ENCODE measurements at places on chromosomes 4 and X.

GRCh38 chr4:107147873-107148272, 111.8 kb upstream of the DKK2 start:
- DNase-seq = no peak

DNA sequence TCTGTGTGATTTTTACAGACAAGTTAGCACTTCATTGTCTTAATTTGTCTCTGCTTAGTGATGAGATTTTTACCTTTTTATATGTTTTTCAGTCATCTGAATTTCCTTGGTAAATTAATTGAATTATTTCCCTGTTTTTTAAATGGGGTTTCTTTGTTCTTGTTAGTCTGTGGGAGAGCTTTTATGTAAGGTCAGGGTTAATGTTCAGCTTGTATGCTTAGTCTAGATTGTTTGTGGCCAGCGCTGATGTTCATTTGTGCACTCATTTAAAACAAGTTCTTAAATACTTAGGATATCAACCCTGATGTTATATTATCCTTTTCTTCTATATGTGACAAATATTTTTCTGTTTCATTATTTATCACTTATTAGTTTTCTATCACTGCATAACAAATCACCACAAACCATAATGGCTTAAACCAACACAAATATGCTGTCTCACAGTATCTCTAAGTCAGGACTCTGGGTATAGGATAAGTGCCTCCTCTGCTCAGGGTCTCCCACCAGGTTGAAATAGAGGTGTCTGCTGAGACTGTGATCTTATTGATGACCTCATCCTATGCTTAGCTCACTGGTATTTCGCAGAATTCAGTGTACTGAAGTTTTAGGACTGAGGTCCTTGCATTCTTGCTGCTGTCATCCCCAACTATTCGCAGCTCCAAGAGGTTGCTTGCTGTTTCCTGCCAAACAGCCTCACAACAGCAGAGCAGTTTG, 53.2 kb downstream of the ATP10D start:
- DNase-seq = no peak

DNA sequence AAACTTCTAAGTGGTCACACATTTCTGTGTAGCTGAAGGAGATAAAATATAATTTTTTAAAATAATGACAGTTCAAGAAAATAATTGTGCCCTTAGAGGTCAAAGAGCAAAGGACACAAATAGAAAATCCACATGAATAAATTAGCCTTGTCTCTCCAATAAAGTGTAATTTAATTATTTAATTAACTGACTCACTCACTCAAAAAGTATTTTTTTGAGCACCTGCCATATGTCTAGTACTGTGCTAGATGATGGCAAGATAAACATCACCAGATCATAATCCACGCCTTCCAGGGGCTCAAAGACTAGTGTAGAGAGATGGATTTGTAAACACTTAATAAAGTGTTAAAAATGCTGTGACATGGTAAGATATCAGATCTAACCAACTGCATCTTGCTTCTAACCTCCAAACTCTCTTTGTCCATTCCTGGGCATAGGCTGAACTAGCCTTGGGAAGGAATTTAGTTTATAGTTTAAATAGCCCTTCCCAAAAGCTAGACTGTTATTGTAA, 112.5 kb downstream of the SCLT1 start:
- DNase-seq = no peak

DNA sequence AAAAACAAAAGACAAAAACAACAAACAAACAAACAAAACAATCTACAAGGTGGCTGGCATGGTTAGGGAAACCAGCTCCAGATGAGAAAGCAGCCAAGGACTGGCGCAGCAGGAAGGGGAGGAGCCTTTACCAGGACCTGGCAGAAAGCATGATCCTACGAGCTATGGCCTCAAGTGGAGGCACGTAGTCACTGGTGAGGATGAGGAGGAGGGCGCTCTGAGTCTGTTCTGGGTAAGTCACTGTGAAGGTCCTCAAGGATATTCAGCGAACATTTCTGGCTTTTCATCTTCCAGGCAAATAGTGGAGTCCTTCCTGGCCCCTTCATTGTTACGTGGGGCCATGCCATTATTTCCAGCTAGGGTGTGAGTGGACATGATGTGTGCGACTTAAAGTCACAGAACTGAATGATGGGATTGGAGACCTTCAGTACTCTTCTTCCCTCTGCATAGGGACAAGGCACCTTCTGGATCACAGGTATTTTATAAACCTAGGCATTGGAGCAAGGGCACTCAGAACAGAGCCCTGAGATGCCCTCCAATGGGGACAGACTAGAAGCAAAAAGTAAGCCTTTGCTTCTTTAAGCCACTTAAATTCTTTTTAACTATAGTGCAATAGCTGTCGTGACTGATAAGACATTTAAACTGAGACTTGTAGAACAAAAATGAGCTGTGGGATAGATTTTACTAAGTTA, 771.3 kb downstream of the RAB28 start:
- no peak for DNase-seq

DNA sequence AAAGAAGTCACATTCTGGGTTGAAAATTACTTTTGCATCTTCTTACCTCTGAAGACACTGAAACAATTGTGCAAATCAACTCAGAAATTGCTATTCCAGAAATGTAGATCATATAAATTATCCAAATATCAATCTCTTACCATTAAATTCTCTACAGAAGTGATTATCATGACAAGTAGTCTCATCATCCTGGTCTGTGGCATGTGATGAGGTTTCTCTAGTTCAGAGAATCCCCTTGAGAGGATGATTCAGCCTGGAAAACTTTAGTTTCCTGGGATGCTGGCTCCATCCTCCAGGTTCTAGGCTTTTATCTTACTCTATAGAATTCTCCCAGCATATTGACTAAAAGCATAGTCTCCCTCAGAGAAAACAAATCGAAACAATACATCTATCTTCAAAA, 76.2 kb upstream of the S100G start:
- no peak for DNase-seq

GRCh38 chr4:156954587-156954986, 17.0 kb downstream of the PDGFC start:
- no peak for DNase-seq

DNA sequence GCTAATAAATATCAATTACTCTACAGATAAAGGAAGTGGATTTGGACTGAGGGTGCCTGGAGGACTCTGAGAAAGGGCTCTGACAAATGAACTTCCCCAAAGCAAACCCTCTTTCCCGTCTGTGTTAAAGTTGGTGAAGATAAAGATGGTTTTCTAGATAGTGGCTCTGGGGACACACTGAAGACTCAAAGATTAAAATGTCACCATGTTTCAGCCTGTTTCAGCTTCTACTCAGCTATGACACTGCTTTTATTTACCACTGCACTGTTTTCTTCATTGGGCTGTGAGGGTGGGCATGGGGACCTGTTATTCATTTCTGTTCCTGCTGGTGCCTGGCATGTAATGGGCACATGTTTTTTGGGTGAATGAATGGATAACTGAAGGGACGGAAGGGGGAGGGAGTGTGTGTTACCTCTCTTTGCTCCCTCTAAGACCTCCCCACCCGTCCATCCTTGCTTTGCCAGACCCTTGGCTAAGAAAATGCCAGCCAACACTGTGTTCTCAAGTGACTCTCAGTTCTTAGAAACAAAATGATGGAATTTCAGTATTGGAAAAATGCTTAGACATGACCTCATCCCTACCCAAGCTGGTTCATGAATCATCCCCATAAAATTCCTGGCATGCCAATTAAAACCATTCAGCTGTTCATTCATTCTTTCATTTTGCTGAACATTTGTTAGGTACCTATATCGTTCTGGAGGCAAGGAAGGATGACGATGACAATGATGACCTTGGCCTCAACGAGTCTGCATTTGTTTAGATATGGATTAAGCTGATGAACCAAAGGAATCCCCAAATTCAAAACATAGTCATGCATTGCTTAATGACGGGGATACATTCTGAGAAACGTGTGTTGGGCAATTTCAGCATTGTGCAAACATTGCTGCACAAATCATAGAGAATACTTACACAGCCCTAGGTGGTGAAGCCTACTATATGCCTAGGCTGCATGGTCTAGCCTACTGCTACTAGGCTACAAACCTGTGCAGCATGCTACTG, 13.4 kb upstream of the STK32B start:
- no peak for DNase-seq

GRCh38 chrX:18490806-18491555, 65.6 kb downstream of the CDKL5 start:
- DNase-seq = no peak

DNA sequence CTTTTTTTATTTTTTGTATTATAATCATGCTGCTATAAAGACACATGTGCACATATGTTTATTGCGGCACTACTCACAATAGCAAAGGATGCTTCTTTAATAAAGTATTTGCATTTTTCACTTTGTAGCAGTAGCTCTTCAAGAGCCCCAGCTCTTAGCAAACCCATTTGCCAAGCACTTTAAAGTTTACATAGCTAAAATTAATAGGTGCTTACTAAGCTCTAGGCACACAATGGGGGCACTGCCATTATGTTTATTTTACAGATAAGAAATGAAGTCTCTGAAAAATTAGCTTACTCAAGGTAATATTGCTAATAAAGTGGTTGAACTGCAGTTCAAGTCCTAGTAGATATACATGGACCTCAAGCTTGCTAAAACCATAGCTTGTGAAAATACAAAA, 230.3 kb upstream of the ARHGAP24 start:
- DNase-seq = no peak

Measured in stimulated activated CD4-positive, alpha-beta T cell treated with anti-CD3 and anti-CD28 coated beads, Interleukin-1b, Interleukin-23, amount 100 ng/mL, for 1 hour (primary cell).